ENCODE measurements at places on chromosomes 6 and 20.

GRCh38 chr6:72654071-72654621 lies 32.3 kb downstream of the KCNQ5 start:
- DNase-seq, result no peak

DNA sequence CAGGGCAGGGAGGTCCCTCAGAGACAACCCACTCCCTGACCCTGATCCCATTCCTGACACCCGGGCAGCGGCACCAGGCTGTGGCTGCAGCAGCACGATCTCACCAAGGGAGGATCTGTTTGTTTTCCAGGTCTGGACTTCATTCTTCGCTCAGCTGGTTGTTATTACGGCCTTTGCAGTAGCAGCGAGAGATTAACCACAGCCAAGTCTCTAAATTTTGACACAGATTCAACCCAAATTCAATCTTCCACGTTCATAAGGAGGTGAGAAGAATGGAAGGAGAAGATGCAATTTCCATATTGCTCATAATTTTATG lies 91.1 kb upstream of the THBS2 start:
- no peak for DNase-seq

GRCh38 chr20:44733341-44734069 lies 12.2 kb upstream of the KCNK15 start:
- peak; percentile 37 for DNase-seq

DNA sequence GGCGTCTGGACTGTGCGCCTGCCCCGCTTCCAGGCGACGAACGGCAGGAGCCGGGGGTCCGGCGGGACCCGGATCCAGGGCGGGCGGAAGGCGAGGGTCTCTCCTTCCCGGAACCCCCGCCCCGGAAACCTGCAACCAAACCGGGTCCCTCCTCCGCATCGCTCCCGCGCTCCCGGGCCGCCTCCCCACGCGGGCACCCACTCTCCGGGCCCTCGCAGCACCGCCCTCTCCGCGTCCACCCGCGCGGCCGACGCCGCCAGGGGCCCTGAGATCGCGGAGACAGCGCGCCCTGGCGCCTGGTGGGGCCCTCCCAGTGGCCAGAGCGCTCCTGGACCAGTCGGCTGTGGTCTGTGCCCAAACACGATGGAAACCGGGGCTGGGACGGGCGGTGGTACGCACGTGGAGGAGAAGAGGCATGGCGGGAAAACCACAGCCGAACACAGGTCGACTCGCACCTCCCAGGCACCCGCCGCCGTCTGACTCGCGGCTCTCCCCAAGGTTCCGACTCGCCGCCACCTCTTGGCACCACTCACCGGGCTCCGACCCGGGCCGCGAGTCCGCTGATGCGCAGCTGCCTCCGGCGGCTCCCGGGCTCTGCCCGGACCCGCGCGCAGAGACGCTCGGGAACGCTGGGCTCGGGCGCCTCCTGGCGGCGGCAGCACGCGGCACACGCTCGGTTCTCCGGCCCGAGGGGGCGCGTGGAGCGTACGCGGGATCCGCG lies 7.9 kb downstream of the NKX2-2 start:
- peak; percentile 41 for DNase-seq

DNA sequence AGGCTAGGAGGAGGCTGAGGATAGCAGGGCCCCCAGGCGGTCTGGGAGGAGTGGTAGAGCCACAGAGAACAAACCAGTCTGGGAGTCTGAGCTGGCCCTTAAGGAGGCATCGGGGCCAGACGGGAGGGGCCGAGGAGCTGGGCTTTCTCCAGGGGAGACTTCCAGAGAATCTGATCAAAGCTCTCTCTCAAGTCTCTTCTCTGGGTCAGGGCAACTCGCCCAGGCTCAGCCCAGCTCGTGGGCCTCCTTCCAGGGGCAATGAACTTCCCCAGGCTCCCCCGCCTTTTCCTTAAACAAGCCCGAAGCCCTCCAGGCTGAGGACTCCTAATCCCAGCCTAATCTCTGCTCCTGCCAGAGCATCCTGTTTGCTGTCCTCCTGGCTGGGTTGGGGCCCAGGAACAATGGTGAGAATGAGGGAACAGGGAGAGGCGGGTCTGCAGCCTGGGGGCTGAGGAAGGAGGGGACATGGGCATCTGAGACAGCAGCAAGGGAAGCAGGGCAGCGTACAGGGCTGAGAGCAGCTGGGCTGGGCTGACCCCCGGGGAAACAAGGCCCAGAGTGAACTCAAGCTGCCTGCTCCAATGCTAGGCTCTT lies 173.6 kb downstream of the ANKRD60 start:
- no peak for DNase-seq

- peak; percentile 43 for DNase-seq
Measured at GRCh38 chr20:50516180-50516934, 6.2 kb downstream of the PTPN1 start.

DNA sequence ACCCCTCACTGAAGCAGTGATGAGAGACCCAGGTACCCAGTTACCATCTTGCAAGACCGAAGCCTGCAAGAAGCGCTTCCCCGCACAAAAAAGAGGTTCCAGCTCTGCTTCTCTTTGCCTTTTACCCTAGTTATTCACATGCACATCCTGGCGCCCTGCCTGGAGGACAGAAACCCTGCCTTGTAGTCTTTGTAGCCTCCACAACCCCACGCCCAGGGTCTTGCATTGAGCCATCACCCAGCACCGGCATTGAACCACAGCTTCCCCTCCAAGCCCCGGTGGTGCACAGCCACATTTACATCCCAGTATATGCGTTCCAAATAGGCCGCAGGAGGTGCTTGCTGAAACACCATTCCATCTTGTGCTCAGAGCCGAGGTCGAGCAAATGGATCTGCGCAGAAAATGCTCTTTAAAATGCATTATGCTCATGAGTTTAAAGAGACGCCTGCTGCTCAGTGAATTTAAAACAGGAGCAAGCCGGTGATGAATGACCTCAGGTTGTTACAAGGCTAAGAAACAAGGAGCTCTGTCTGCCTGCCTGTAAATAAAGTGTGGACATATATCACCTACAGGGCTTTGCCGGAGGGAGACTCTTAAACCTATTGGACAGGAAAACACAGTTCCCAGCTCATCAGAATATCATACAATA lies 61.7 kb downstream of the GNAS-AS1 start:
- no peak for DNase-seq

GRCh38 chr6:85676086-85676729 lies 33.5 kb upstream of the SYNCRIP start:
- DNase-seq, result no peak

GRCh38 chr6:149846321-149846720 lies 17.8 kb downstream of the LRP11 start:
- no peak for DNase-seq

Data from CD4-positive, alpha-beta T cell treated with Interleukin-4 for 4 hours (primary cell).